ENCODE measurements at places on chromosomes 7 and 10.

- DNase-seq = no peak
Measured at GRCh38 chr10:103882285-103883007, 27.1 kb upstream of the SH3PXD2A start.

DNA sequence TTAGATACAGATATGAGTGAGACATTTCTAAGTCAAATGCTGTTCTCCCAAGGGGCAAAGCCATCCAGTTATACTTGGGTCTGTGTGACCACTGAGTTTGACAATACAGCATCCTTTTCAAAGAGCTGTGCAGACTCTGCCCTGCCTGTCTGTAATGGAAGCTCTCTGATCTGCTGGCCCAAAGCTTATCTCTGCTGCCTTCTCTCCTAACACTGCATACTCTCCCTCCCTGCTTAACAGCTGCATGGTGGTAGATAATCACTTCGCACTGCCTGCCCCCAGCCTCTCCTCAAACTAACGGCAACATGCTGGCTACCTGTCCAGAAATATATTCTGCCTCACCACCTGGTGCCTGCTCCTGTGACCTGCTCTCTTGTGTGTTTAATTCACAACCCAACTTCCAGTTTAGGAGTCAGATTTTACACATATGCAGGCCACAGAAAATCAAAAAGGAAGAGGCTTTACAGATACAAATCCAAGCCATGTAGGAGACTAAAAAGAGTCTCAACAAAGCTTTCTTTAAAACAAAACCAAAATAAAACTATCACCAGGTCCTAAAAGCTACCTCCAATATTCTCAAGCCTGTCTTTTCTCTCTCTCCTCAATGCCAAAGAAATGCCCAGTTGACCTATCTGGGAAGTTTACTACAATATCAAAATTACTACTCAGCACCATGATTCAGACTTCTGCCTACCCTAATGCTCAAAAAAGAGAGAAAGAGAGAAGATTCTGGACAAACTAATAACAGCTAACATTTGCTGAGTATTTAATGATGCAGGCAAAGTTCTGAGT, 145.6 kb downstream of the RELN start:
- DNase-seq = no peak

DNA sequence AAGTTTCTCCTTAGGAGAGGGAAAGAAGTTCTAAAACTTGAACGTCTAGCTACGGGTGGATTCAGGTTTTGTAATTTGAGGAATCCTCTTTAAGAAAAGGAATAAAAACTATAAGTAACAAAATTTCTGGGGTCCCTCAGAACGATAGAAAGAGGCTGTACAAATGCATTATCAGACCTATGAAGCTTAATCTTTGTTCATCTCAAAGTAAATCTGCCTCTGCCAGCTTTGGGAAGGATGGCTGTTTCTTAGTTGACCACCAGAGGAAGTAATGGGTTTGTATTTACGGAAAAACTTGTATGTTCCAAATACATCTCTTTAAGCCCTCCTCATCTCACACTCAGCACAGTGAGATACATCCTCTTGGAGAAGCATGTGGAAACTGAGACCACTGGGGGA, 864 bp downstream of the PSTK start:
- DNase-seq = no peak

GRCh38 chr10:52145636-52146035, 168.4 kb upstream of the DKK1 start:
- DNase-seq = no peak

DNA sequence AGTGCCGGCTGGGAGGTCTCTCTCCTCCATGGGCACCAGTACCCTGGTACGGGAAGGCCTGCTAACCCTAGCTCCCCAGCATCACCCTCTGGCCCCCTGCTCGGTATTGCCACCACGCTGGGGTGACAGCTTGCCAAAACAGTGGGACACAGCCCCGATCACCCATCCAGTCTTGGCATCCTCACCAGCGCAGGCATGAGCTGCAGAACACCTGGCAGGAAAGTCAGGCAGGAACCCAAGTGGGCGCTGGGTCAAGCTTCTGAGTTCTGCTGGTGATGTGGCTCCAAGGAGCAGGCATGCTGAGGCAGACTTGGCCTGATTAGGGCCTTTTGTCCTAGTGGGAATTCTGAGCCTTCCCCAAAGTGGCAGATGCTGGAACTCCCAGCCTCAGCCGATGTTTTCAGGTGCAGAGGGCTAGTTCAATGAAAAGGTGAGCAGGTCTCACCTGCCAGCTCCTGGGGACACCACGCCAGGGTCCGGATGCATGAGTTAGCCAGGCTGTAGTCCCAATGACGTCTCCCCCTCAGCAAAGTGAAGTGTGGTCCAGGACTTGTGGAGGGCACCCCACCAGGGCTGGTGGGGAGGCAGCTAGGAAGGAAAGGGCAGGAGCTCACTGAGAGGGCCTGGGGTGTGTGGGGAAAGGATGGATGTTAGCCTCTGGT, 8.5 kb upstream of the ZNF22 start:
- no peak for DNase-seq

DNA sequence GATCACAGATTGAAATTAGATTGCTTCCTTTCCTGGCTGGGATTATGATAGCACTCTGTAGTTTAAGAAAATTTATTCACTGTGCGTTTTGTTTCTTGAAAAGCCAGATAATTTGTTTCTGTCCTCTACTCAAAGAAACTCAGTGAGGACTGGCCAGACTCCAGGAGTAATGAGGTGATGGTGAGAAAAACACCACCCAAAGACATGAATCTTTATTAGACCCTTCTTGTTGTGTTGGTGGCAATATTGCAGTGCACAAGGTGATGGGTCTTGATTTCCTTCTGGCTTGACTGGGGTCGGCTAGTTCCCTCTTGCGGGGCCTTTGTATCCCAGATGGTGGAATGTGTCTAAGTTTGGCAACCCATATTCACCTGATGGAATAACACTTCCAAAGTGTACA, 756.8 kb downstream of the LRMDA start:
- no peak for DNase-seq

DNA sequence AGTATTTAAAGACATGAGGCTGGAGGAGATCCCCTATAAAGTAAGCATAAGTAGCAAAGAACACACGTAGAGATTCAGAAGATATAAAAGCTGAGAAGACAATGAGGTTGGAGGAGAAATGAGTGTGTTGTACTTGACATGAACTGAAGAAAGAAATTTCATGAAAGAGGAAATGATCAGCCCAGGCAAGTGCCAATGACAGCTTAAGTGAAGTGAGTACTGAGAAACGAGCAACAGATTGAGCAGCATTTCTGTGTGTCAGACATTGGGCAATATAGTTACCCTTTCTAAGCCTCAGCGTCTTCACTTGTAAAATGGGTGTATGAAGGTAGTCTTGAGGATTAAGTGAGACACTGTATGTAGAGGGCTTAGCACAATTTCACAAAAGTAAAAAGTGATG, 4.8 kb upstream of the LIPA start:
- no peak for DNase-seq

- DNase-seq = no peak
Measured at GRCh38 chr10:48550071-48550691, 54.7 kb downstream of the ARHGAP22 start.
